ENCODE measurements at places on chromosomes 5 and 9.

DNA sequence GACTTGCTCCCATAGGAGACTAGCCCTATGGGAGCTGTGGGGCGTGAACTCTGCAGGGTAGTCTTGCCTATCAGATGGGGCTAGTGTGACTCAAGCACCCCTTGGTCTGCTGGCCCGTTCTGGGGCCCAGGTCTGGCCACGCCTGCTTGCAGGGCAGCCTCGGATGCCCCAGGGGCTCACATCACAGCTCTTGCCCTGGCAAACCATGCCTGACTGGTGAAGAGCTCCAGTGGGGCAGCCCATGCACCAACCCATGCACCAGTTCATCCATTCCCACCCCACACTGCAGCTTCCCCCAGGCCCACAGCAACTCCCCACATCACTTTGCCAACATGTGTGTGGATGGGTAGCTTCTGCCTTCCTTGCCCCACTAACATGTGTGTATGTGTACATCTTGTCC lies 93.9 kb upstream of the PRLR start:
- no peak for DNase-seq

- DNase-seq, result no peak
These were observed 72.9 kb downstream of the RCL1 start for GRCh38 chr9:4865681-4866080.

DNA sequence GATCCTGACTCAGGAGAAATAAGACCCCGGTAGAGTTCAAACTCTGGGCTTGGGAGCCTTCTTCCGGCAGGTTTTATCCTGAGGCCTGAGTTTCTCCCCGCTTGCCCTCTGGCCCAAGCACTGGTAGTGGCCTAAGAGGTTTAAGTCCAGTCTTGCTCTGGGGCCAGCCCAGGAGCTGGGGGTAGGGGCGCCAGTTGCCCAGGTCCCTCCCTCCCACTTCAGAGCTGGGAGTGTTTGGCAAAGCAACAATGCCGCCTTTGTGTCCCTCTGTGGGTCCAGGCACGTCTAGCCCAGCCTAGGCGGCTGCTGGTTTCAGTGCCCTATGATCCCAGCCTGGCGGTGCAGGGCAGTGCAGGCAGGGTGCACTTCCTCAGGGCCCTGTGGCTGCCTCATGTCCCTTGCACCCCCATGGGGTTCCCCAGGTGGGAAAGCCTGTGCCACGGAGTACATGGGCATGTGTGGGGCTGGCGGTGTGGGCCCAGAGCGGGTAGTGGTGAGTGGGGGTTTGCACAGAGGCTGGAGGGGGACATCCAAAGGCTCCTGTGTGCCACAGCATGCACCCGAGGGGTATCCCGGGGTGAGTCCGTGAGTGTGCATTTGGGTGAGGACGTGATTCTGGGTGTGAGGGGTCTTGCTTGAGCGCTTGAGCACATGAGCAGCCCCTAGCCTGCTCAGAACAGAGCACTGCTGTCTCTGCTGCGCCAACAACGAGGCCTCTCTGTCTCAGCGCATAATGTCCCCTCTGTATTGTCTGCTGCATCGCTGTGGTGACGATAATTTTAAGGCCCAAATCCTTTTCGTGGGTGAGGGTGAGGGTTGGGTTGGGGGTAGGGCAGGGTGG lies 61.7 kb upstream of the PSD2 start:
- DNase-seq, result no peak

GRCh38 chr5:40033411-40033810 lies 608.6 kb upstream of the DAB2 start:
- peak; percentile 10 for DNase-seq

DNA sequence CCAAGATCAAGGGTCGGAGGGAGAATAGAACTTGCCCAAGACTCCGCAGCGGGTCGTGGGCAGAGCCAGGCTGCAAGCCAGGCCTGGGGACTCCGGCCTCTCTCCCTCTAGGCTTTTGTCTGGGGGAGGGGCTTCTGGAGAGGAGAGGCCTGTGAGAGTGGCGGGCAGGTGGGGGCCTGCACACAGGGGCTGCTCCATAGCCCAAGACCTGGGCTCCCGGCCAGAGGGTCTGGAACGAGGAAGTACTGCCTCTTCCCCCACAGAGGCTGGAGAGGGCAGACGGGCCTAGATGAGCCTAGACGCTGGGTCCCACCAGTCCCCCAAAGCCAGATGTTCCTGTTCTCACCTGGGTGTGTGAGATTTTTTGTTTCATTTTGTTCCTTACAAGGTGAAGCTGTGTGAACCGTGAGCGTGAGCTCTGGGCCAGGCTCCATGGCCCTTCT lies 5.2 kb upstream of the ST6GALNAC6 start:
- DNase-seq, result no peak

DNA sequence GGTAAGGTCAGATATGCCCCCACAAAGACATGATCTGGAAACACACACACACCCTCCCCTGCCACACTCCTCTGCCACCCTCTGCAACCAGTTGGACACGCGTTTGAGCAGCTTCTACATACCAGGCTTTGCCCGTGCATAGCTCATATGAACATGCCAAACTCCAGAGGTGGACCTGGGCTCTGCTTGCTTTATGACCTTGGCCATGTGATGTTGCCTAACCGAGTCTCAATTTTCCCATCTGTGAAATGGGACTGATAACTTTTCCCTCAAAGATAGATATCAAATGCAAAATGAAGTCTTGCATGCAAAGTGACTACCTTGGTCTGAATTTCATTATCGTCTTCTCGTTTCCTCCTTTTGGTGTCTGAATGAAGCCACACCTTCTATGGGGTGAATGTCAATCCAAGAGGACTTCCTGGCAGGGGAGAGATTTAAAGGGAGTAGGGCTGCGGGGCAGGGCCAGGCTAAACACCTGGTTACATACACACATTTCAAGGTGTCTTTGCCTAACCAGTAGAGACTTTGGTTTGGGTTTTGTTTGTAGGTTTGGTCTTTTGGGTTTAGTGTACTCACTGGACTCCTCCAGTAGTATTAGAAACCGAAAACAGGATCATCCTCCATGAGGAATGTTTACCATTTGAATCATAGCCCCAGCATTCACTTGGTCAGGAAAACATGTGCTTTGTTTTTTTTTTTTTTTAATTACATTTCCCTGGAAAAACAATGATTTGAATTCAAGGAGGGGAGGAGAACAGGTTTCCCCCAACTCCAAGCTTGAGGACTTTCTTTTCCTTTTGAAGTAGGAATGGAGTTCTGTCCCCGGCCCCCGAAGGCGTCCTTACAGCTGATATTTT lies 63.2 kb downstream of the COL27A1 start:
- DNase-seq, result no peak

- no peak for DNase-seq
These were observed 188.8 kb downstream of the NTRK2 start for GRCh38 chr9:84858364-84858763.

DNA sequence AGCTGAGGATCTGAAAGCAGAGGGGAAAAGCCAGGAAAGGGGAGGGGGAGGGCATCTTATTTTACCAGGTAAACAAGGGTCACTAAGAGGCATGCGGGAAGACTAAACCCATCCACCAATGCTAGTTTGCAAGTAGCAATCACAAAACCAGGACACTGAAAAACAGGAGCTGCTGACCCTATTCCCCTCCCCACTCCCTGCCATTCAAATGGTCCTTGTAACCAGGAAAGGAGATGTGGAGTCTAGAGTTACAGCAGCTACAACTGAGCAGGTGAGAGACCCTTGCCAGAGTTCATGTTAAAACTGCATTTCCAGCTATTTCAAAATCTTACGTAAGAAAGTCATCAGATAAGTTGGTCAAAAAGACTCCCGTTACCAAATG lies 85.3 kb upstream of the SIMC1 start:
- DNase-seq, result no peak

- DNase-seq, result no peak
These were observed 24.8 kb downstream of the ANXA1 start for GRCh38 chr9:73176450-73176875.

GRCh38 chr5:42950116-42950455 lies 90.0 kb downstream of the ANXA2R start:
- no peak for DNase-seq

DNA sequence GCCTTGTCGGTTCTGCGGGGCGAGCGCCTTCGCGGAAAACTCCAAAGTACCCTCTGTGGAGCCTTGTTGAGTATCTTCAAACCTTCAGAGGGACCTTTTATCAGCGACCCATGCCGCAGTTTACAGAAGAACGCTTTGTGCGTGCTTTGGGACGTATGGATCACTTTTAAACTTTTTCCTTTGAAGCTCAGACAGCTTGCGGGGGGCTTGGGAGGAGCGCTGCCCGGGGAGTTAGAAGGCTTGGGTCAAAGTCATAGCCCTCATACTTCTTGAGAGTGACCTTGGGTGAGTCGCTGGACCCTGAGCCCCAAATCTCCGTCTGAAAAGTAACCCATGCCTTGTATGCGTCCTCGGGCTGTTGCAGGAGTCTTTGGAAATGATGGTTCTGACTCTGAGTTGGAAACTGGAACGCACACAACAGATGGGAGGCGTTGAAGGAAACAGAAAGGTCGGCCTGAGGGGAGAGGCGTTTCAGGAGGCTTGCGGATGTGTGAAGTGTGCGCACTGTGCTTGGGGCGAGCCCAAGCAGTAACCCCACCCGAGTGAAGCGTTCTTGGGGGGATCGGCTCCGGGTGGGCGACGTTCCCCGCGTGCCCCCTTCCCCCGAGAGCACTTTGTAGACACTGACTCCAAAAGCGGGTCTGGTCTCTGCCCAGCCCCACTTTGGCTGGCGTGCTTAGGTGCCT lies 661 bp upstream of the SLC25A51 start:
- no peak for DNase-seq

GRCh38 chr9:96885424-96885823 lies 31.1 kb upstream of the ZNF782 start:
- no peak for DNase-seq

- no peak for DNase-seq
These were observed 46.7 kb downstream of the GRIA1 start for GRCh38 chr5:153537207-153537606.

DNA sequence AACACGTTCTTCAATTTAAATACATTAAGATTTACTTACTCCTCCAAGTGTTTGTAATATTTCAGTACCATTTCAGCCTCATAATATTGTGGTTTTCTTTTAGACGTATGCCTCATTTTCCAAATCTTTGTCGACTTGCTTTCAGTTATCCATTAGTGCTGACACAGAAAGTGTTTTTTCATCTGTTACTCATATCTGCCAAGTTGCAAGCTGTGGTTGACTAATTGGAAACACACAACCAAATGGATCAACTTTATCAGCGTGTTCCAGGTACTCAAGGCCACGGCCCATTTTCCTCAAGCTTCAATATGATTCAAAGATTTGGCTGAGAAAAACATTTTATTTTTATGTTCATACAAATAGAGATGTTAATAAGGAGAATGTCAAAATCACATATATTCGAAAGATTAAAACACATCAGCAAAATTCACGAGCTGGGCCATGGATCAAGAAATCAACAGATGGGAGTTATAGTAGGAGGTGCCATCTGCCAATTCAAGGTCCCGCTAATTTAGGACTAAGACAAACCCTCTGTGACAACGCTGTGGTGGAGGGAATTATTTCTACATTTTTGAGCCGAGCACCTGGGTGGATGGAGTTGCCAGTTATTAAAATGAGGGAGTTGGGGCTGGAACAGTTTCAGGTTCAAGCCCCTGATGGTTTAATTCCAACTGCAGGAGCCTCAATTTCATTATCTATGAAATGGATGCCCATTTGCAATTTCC lies 27.2 kb upstream of the CCNJL start:
- no peak for DNase-seq

GRCh38 chr5:81650987-81651386 lies 99.9 kb downstream of the SSBP2 start:
- no peak for DNase-seq

DNA sequence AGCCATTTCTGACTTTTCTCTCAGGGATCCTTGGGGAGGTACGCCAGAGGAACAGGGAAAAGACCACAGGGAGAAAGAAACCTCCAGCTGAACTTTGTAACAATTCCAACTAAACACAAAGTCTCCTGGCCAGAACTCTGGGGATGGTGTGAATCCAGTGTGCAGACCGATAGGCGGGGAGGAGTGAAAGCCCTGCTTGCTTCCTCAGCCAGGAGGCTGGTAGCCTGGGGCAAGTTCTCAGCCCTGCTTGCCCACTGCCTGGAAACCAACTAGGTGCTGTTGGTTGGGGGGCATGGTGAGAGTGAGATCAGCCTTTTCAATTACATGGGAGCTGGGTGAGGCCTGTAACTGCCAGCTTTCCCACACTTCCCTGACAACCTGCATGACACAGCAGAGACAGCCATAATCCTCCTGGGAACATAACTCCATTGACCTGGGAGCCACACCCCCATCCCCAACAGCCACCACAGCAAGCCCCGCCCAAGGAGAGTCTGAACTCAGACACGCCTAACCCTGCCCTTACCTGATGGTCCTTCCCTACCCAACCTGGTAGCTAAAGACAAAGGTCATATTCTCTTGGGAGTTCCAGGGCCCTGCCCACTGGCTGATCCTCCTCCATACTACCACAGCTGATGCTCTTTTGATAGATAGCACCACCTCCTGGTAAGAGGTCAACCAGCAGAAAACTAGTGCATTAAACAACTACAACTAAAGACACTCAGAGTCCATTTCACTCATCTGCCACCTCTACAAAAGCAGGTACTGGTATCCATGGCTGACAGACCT lies 100.1 kb upstream of the TNFAIP8 start:
- DNase-seq, result no peak

- DNase-seq, result no peak
These were observed 220.8 kb upstream of the RFX3 start for GRCh38 chr9:3746296-3747275.

Data from T-cell (primary cell).